Nucleus accumbens (tissue), 56 donors: ENCODE measurements at places on chromosomes 1 and 21.

GRCh38 chr1:67736750-67737149 is 51.7 kb downstream of the GADD45A start:
- no peak for DNase-seq

- no peak for DNase-seq
Observed at GRCh38 chr1:9413071-9413876, 120.6 kb downstream of the SPSB1 start.

DNA sequence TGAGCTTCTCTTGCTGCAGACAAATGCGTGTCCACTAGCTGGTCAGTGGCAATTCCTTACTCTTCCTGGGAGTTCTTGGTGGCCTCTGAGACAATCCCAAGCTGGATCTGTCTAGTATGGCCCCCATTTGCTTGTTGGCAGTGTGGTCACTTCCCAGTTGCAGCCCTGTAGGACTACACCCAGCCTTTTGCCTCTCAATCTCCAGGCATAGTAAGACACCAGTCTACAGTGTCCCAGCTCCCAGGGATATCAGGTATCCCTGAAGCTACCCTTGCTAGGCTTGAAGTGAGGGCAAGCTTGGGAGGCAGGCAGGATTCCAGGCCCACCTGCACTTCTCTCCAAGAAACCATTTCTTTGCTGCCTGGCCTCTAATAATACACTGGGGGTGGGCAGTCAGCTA is 316.6 kb downstream of the RYR2 start:
- no peak for DNase-seq

- no peak for DNase-seq
Observed at GRCh38 chr1:77817368-77818209, 38.1 kb downstream of the MIGA1 start.
